ENCODE measurements at places on chromosomes 16 and 17. TPM values are rescaled to one million over a fixed set of nuclear protein-coding genes. Genes with fewer than 3 reads are reported as not detected.

ASGR2 gene
- not detected for total RNA-seq

C17orf50 gene
- total RNA-seq = not detected

RNF43 gene
- total RNA-seq = not detected

MAPT gene
- not detected for total RNA-seq

CDRT4 gene
- 23.3 TPM for total RNA-seq

C17orf107 gene
- total RNA-seq = 8.8 TPM

ODAD4 gene
- 0.25 TPM for total RNA-seq

NRN1L gene
- total RNA-seq = not detected

SPHK1 gene
- 113 TPM for total RNA-seq

SYCE1L gene
- total RNA-seq = not detected

ZFHX3 gene
- total RNA-seq = 2.7 TPM

NAT9 gene
- total RNA-seq = 23.6 TPM

GRAPL gene
- total RNA-seq = not detected

UNC13D gene
- under 0.01 TPM for total RNA-seq

HBZ gene
- total RNA-seq = not detected

SRCIN1 gene
- not detected for total RNA-seq

NPIPB9 gene
- total RNA-seq = not detected

XYLT1 gene
- 26.3 TPM for total RNA-seq

TP53TG3F gene
- total RNA-seq = not detected

STRADA gene
- 13.9 TPM for total RNA-seq

RPRML gene
- total RNA-seq = not detected

FMNL1 gene
- 4.2 TPM for total RNA-seq

AOC3 gene
- not detected for total RNA-seq

MFAP4 gene
- total RNA-seq = 79.0 TPM

HSD17B1 gene
- 2.3 TPM for total RNA-seq

TPPP3 gene
- total RNA-seq = not detected

PGP gene
- total RNA-seq = 21.4 TPM

TNFRSF13B gene
- total RNA-seq = not detected

HOXB3 gene
- 4.8 TPM for total RNA-seq

C17orf113 gene
- 0.13 TPM for total RNA-seq

SUMO2 gene
- total RNA-seq = 86.5 TPM

GNAO1 gene
- total RNA-seq = under 0.01 TPM

CHST6 gene
- 0.76 TPM for total RNA-seq

ZG16B gene
- total RNA-seq = not detected

GUCY2D gene
- 0.22 TPM for total RNA-seq

ZG16 gene
- not detected for total RNA-seq

CSH1 gene
- total RNA-seq = not detected

ANKFN1 gene
- 0.54 TPM for total RNA-seq

OTOA gene
- total RNA-seq = not detected

CHTF18 gene
- 13.1 TPM for total RNA-seq

ZNF23 gene
- total RNA-seq = 10.9 TPM

NLK gene
- total RNA-seq = 17.6 TPM

BRIP1 gene
- 4.0 TPM for total RNA-seq

CTRL gene
- not detected for total RNA-seq

ABCC3 gene
- 28.3 TPM for total RNA-seq

TAT gene
- not detected for total RNA-seq
